ENCODE measurements at places on chromosomes 6 and 20. TPM values are rescaled to one million over a fixed set of nuclear protein-coding genes. Genes with fewer than 3 reads are reported as not detected.

- DNase-seq, result no peak
Observed at GRCh38 chr20:9082741-9083140, 13.9 kb downstream of the PLCB4 start.

GRCh38 chr6:99789767-99790166, 183.1 kb downstream of the PRDM13 start:
- DNase-seq, result no peak

GRCh38 chr6:149681209-149681608, 32.7 kb upstream of the KATNA1 start:
- DNase-seq, result no peak

DNA sequence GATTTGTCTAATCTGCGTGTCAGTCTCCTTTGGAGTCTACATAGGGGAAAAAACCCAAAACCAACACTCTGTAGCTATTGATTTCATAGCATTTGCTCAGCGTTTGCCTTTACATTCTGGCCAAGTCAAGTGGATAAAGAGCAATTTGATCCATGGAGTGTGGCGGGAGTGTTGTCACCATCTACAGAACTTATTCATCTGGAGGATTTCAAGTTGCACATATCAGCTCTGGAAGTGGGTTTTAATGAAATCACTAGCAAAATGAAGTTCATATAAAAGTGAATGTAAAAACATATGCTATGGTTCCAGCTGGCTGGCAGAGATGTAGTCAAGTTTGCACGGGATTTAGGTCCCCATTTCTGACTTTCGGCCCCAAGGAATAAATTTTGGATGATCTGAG, 219.7 kb upstream of the SUPT3H start:
- DNase-seq, result no peak

- no peak for DNase-seq
Observed at GRCh38 chr6:139550361-139550760, 175.9 kb upstream of the CITED2 start.

DNA sequence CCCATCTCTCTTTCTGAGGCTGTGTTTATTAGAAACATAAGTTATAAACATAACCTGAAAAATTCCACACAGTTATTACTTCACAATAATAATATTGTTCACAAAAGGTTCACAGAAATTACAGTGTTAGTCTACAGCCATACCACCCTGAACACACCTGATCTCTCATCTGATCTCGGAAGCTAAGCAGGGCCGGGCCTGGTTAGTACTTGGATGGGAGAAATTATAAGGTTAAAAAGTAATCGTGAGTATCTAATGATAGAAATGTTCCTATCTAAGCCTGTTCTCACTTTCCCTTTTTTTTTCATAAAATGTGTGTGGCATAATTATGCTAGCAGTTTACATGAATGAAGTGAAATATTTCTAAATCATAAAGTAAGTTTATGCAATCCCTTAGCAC, 647.8 kb downstream of the TBC1D32 start:
- DNase-seq, result no peak

GRCh38 chr6:39417440-39417839, 94.9 kb upstream of the KCNK16 start:
- no peak for DNase-seq

DNA sequence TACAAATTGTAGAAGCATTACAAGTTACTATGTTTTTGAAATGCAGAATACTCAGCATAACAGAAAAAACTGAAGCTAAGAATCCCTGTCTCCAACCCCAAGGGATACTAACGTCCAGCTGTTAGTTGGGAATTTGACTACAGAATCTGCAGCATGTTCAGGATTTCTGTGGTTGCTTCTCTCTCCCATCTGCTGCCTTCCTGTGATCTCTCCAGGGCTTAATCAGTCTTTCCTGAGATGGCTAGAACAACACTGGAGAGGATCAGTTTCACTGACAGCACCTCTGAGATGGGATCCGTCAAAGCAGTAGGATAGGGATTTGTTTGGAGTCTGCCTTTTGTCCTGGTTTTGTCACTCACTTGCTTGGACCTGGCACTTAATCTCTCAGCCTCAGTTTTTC, 73.3 kb upstream of the NUP153 start:
- no peak for DNase-seq

The BPIFB4 gene
- not detected for total RNA-seq

DNA sequence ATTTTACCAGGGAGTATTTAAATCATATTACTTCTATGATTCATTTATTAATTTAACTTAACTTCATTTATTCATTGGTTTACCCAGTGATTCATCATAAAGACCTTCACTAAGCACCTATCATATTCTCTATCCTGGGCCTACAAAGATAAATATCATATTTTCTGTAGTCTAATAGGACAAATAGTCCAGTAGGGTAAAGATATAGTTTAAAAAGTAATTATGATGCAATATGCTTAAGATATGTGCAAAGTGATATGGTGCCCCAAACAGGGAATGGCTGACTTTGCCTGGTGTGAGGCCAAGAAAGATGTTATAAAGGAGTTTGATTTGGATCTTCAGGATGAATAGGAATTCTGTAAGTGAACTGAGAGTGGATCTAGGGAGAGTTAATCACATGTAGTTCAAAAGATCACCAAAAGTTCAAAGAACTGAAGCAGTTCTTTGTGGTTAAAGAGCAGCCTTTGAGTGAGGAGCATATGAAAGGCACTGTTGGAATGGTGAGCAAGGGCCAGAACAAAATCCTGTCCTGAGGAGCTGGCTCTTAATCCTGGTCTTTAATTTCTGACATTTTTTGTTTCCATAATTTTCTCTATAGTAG, 45.5 kb downstream of the MLIP start:
- no peak for DNase-seq

GRCh38 chr6:89951574-89952104, 57.4 kb downstream of the GJA10 start:
- no peak for DNase-seq

DNA sequence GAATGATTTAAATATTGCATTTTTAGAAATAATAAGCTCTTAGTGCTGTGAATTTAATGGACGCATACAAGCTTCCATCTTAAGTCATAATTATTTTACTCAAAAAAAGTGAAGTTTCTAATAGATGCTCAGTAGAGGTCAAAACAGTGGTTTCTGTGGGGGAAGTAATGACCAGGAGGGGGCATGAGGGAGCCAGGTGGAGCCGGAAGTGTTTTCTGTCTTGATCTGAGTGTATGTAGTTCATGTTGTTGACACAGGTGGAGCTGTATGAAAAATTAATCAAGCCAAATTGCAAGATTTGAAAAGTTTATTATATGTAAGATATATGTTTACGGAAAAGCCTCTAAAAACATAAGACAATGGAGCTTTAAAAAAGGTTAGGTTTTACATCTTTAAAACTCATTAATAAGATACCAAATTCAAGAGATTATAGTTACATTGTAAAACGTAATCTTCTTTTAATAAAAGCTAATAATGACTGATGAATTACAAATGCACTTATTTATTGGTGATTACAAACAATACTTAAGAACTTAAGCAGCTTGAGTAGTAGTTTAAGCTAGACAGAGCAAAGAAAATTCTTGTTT, 68.0 kb downstream of the PLAGL1 start:
- DNase-seq, result no peak

Measured in upper lobe of right lung (tissue), 1 donor.